Activated T-helper 1 cell treated with anti-CD3 and anti-CD28 coated beads, Interleukin-2, amount 50 U/mL, for 16 hours (primary cell): ENCODE measurements at places on chromosomes 4 and X.

- no peak for DNase-seq
Observed at GRCh38 chr4:155964016-155964891, 10.6 kb upstream of the CTSO start.

DNA sequence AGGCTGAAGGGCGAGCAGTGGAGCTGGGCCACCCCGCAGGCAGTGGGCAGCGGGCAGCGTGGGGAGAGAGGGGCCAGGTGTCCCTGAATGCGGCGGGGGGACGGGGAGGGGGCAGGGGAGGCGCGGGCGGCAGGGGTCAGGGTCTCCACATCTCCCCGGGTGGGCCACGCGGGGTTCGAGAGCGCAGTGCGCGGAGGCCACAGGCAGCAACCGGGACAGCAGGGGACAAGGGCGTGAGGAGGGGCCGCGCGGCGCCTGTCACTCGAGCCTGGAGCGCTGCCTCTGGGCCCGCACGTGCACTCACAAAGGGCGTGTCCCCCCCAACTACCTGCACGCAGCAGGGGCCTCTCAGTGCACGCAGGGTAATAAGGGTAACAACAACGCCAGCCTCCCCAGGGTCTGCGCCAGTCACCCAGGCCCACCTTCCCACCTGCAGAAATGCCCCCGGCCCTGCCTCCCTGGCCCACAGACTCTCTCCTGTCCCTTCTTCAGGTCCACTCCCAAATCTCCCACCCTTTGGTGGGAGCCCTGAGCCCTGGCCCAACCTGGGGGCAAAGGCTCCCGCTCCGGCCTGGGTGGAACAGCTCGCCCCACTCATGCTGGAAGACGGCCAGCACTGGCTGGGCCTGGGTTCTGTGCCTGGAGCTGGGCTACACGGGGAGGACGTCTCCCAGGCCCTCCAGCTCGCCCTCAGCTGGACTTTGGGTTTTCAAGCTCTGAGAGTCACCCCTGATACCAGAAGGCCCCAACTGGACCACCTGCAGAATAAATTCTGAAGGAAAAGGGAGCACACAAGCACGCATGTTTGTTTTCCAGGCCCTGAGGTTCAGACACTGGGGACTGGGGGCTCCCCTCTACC is 53.2 kb downstream of the ZFYVE28 start:
- DNase-seq, result no peak

DNA sequence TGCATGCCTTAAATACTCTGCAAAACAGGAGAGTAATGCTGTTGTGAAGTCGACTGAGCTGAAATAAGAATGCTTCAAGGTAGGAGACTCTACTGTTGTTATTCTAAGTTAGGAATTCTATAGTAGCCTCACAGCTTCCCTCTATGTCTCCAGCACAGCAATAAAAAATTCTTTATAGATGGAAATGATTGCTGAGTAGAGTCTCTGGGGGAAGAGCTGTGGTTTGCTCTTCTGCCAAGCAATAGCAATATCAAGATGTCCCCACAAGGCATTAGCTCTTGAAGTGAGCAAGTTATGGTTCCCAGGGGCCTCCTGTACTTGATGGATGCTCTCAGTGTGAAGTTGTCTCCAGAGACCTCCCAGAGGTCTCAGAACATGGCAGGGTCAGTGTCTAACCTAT is 880.6 kb upstream of the FRG1 start:
- DNase-seq, result no peak

DNA sequence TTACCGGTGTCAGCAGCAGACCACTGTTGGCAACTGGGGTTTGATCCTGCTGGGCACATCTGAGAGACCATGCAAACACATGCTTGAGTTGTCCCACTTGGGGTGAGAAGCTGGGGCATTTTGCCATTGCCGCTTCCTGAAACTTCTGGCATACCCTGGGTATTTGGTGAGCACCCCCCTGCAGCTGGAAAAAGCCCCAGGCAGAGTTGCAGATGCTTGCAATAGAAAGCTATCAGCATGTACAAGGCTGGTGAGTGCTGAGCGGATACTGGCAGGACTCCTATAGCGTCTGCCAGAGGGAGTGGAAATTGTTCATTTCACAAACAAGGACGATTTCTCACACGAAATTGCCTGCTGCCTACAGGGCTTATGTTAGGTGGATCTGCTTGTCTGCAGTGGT is 32.3 kb downstream of the SUPT20HL1 start:
- DNase-seq, result no peak

DNA sequence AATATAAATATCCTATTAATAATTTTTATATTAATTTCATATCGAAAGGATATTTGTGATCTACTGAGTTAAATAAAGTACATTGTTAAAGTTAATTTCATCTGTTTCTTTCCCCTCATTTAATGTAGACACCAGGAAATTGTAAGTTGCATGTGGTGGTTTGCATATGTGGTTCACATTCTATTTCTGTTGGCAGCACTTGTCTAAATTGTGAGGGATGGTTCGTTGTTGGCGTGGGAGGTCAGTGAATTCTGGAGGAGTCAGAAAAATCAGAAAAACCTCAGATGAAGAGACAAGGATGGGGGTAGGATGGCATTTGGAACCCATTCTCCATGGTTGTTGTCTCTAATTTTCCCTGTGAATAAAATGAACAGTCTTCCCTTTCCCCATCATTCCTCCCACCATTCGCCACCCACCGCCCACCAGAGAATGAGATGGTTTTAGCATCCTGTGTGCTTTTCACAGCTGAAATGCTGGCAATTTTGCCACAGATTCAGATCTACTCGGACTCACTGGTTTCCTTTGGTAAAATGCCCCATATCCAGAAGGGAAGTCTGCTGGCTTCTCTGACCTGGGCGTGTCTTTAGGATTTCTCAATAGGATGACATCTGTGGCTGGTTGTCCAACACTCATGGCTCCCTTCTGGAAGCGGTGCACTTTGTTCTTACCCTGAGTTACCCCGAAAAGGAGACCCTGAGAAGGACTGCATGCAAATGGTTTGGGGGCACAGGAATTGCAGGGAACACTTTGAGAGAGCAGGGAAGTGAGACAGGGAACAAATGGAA is 52.3 kb downstream of the LGI2 start:
- no peak for DNase-seq

DNA sequence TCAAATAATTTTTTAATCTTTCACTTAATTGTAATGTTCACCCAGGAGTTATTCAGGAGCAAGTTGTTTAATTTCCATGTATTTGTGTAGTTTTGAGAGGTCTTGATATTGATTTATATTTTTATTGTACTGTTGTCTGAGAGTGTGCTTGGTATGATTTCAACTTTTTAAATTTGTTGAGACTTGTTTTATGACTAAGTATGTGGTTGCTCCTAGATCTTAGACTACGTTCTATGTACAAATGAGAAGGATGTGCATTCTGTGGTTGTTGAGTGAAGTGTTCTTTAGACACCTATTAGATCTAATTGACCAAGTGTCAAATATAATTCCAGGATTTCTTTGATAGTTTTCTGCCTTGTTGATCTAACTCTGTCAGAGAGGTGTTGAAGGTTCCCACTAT is 353.3 kb upstream of the GNPDA2 start:
- no peak for DNase-seq

DNA sequence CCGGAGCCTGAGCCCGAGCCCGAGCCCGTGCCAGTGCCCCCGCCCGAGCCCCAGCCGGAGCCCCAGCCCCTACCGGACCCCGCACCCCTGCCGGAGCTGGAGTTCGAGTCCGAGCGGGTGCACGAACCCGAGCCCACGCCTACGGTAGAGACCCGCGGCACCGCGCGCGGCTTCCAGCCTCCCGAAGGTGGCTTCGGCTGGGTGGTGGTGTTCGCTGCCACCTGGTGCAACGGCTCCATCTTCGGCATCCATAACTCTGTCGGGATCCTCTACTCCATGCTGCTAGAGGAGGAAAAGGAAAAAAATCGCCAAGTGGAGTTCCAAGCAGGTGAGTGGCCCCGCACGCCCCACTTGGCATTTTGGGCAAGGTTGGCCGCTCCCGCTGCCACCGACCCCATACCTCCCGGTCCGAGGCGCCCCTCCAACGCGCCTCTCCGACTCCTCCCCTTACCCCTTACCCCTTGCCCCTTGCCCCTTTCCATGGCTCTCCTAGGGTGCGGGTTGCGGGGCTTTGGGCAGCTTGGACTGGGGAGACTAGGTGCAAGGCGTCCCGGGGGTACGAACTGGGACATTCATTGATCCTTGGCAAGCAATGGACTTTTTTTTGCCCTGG is 553 bp downstream of the SLC16A2 start:
- DNase-seq, result no peak

GRCh38 chrX:136275553-136275952 is 24.4 kb upstream of the MAP7D3 start:
- no peak for DNase-seq

DNA sequence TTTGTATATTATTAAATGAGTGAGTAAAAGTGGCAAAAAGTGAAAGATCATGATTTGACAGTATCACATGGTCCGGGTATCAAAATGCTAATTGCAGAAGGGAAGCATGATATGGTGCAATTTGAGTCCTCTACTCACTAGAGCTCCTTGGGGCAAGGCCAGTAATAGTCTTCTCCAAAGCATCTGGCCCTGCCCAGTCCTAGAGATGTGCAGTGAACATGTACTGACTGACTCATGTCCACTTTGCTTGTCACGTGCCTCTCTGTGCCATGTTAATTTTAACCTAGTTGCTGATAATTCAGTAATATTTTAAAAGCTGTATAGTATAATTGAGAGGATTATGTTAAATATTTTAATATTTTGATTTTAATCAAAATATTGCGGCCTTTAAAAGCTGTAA is 54.6 kb upstream of the TENM3 start:
- DNase-seq, result no peak

DNA sequence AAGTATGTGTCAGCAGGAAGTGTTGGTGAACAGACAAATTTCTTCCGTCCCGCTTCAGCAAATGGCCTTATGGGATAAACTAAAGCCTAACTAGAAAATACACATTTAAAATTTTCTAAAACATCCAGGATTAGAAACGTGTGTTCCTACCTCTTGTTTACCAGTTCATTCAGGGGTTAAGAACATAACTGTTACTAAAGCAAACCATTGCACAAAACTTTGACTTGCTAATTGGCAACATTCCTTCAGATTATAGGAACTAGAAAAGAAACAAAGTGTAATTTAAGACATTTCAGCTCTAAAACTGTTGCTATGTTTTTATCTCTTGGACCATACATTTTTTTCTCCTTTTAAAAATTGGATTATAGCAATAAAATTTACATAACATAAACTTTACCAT is 39.5 kb upstream of the CXCL13 start:
- no peak for DNase-seq

DNA sequence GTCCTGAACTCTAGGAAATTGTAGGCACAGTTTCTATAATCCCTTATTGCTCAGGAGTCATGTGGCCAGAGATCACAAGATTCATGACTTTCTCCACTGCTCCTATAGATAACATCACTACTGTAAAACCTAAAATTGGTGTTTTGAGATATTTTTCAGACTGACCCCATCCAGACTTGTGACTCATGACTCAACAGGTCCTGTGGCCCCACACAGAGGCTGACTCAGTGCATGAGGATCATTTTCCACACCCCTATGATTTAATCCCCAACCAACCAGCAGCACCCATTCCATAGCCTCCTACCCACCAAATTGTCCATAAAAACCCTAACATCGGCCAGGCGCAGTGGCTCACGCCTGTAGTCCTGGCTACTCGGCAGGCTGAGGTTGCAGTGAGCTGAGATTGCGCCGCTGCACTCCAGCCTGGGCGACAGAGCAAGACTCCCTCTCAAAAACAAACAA is 13.2 kb upstream of the XIAP start:
- no peak for DNase-seq

- DNase-seq, result no peak
Observed at GRCh38 chr4:36551697-36552214, 270.3 kb downstream of the DTHD1 start.

GRCh38 chr4:100340512-100341485 is 150.5 kb upstream of the DDIT4L start:
- DNase-seq, result no peak

DNA sequence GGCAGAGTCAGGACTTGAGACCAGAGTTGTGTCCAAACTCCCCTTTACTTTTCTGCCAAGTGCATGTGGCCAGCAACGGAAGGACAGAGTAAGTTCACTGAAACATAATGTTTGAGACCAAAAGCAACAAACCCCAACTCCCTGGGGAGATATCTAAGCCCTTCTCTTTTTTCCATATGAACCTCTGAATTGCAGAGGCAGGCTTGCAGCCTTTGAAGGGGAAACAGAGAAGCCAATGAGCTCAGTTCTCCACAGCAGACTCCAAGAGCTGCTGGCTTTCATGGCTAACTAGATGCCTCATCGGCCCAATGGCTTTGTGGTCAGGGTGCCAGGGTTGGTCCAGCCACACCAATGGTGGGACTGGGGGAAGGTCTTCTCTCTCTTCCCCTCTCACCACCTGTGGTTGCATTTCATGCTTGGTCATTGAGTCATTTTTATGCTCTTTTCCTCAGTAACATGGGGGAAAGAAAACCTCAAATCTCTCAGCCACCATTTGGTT is 34.0 kb downstream of the STARD8 start:
- no peak for DNase-seq

DNA sequence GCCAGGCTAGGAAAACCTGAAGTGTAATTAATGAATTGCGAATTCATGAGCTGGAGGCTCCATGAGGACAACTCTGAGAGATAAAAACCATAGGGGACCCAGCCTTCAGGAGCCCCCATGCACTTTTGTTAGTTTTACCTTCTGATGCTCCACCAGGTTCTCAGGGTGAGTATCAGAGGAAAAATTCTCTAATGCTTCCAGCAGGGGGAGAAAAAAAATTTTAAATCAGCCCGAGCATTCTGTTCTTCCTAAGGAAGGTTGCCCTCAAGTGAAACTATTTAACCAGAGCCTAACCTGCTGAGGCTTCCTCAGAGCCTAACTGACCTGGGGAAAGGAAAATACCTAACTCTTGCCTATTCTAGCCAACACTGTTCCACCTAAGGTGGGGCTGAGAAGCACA is 552.6 kb downstream of the PPARGC1A start:
- DNase-seq, result no peak

- DNase-seq, result no peak
Observed at GRCh38 chrX:23317799-23318724, 16.6 kb upstream of the PTCHD1 start.

- no peak for DNase-seq
Observed at GRCh38 chr4:110484767-110485166, 8.8 kb downstream of the ENPEP start.

DNA sequence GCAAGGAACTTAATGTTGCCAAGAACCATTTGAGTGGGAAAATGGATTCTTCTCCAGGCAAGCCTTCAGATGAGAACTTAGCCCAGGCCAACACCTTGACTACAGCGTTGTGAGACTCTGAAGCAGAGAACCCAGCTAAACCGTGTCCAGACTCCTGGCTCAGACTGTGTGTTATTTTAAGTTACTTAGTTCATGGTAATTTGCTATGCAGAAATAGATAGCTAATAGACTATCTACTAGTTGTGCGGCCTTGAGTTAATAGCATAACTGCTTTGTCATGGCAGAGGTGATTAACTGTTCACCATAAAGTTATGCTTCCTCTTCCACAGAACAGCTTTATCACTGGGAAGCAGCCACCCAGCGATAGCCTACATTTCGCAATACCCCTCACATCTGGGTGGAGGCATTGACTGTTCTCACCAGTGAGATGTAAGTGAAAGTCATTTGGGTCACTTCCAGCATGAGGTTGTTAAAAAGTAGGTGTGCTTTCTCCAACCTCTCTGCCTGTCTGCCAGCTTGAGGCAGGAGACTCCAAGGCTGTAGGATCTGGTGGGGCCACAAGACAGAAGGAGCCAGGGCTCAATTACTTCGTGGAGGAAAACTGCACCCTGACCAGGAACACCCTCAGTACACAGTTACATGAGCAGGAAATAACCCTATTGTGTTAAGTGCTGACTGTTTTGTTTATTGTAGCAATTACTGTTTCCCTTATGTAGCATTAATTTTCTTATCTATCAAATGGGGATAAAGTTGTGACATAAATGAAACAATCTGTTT is 94.2 kb downstream of the GPAT3 start:
- DNase-seq, result no peak

- no peak for DNase-seq
Observed at GRCh38 chrX:5976332-5976731, 252.3 kb downstream of the NLGN4X start.
